ENCODE measurements at places on chromosomes 2 and 18.

DNA sequence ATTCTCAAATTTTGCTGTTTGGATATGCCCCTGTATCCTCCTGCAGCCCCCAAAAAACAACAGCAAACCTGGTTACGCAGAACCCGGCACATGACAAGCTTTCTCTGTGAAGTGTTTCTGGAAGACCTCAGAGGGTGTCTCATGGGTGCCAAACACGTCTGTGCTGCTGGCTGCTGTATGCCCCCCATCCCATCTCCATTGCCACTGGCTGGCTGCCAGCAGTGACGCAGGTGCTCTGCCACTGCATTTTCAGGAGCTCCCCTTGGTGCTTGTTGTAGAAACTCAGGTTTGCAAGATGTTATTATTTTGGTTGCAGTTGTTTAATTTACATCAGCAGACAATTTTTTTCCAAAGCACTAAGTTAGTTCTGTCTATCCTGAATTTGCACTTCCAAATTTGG lies 166.4 kb upstream of the FANCL start:
- DNase-seq, result no peak

DNA sequence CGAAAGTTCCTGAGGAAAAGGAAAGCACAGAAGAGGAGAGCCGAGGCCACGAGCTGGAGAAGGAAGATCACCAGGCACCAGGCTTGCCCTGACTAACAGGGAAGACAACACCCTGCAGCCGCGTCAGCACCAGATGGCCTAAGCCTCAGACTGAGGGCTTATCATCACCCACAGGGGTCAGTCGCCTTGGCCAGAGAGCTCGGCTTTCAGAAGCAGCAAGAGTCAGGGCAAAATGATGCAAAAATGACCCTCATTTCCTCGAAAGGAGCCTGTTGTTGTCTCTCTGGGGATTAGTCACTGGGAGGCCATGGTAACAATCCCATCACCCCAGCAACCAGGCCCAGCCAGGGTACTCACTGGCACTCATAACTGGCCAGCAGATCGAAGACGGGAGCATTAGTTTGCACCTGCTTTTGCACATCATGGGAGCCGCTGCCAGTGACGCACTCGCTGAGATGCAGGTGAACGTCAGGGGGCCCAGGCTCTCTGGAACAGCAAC lies 42.7 kb upstream of the ZFP36L2 start:
- no peak for DNase-seq

GRCh38 chr2:25397777-25398176 lies 56.1 kb upstream of the DNMT3A start:
- peak; percentile 73 for DNase-seq

GRCh38 chr2:200600549-200601225 lies 14.9 kb downstream of the AOX1 start:
- no peak for DNase-seq

DNA sequence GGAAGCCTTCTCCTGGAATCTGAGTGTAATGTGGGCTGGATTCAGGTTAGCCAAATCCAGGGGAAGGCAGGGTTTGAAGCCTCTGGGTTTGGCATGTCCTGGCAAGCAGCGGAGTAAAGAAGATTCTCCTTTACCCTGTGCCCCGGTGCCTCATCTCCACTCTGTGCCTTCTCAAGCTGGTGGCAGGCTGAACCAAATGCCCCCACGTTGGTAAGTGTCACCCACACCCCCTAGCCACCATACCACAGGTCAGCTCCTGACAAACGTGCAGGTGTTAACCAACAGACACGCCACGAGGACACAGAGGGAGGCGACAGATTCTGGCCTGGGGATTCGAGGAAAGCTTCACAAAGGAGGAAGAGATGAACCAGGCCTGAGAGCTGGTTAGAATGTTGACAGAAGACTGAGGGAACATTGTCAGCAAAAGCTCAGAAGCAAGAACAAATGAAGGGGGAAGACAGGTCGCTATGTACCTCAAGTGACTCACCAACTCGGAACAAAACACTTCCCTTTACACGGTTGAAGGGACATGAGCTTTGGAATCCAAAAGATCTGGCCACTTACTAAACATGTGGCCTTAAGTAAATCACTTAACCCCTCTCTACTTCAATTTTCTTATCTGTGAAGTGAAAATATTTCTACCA lies 85.2 kb upstream of the LCLAT1 start:
- DNase-seq, result no peak

DNA sequence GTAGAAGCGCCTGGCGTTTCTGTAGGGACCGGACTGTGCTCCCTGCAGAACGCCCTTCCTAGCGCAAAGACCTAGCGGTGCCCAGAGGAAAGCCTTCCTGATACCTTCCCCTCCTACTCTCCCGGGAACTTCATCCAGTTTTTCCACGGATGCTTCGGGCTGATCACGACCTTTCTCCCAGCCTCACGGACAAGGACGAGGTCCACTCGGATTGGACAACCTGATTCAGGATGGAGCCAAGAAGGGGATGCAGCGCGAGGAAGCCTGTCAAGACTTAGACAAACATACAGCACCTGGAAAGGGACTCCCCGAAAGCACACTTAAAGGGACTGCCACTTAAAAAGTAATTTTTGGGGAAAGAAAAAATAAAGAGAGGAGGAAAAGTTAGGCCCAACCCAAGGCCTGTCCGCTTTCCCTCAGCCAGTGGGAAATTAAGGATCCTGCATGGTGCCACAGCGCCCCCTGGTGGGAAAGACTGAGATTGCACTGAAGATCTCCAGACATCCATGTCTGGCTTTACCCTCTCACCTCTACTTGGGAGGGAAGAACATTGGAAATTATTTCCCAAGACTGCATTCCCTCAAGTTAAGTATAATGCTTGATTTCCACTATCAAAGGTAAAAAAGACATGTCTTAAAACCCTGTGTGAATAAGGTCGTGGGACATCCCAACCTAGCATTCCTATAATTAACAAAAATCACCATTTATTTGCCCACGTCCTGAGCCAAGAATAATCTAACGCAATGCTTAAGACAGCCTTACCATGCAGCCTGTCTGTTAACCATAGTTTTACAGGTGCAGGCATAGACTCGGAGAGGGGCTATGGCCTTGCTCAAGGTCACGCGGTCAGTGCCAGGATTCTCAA lies 13.4 kb upstream of the COPS8 start:
- DNase-seq, result no peak

- DNase-seq, result no peak
Measured at GRCh38 chr18:55139836-55140235, 180.6 kb upstream of the CCDC68 start.

- no peak for DNase-seq
Measured at GRCh38 chr2:222959358-222959757, 92.6 kb upstream of the KCNE4 start.

DNA sequence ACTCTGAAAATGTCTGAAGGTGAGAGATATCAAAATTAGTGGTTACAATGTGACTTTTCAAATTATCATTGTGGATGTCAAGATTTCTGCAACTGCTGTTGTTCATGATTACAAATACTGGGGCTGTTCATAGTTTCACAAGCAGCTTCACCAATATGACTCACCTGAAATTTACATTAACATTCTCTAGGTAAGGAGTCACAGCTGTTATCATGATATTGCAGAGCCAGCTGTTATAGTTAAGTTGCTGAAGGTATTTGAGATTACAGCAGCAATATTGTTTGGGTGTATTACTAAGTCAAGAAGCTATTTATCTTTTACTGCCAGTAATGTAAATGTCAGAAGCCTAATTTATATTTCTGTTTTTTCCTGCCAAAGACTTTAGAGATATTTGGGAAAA lies 140.0 kb downstream of the MC4R start:
- no peak for DNase-seq

GRCh38 chr2:129935118-129935517 lies 44.3 kb upstream of the RAB6C start:
- DNase-seq, result no peak

DNA sequence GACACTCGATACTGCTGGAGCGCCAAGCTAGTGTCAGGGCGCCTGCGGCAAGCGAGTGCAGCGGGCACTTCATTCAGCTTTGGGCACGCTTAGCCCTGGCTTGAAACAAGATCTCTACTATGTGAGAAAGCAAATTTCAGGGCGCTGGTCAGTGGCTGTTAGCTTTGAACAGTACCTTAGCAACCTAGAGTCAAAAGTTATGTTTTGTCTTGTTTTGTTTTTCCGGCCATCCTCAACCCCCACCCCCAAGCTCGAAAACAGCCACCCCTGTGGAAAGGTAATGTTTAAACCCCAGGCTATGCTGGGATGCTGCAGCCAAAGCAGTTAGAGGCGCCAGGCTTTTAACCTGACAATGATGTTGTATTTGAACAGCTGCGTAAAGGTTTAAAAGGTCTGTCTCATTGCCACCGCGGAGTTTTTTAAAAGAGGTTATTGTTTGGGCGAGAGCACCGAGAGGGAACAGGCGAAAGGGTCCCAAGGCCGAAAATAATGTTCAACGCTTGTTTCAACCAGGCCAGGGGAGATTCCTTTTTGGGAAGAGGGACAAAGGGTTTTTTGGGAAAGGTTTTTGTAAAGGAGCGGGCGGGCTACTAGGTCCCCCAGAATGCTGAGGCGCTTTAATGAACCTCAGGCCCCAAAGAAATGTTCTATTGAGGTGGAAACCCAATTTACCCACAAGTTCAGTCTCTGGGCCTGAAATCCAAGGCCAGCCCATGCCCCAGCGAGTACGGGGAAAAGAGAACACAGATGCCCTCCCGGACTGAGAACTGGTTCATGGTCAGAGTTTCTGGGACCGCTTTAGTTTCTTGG lies 2.3 kb upstream of the HOXD10 start:
- no peak for DNase-seq

DNA sequence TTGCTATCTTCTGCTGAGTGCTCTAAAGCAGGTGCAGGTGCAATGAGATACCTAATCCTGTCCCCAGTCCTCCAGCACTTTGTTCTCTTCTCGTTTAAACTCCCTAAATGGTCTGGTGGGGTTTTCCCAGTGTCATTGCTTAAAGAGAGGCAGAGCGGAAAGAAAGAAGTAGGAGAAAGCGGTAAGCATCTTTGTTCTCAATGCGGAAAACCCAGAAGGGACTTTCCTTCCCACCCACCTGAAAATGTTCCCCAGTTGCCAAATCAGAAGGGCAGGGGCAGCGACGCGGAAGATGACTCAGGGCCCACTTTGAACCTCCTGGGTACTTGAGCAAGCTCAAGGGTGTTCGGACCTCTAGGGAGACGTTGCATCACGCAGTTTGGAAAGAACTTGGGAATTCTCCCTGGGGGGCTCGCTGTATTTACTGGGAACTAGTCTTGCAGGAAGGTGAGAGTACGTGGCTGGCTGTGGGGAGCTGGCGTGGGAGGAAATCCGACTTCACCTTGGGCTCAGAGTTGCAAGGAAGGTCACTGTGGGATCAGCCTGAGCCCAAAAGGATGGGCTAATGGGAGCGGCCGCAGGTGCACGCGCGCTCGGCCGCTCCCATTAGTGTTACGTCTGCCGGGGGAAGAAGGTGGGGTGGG lies 589 bp upstream of the SGPP2 start:
- DNase-seq, result no peak

- no peak for DNase-seq
Measured at GRCh38 chr2:85537600-85538506, 1.1 kb upstream of the MAT2A start.

- DNase-seq, result no peak
Measured at GRCh38 chr18:23929362-23929930, 85.1 kb upstream of the TTC39C start.

- no peak for DNase-seq
Measured at GRCh38 chr2:151260573-151261230, 961 bp downstream of the RBM43 start.

- no peak for DNase-seq
Measured at GRCh38 chr18:76234676-76235060, 260.4 kb downstream of the ZNF516 start.

DNA sequence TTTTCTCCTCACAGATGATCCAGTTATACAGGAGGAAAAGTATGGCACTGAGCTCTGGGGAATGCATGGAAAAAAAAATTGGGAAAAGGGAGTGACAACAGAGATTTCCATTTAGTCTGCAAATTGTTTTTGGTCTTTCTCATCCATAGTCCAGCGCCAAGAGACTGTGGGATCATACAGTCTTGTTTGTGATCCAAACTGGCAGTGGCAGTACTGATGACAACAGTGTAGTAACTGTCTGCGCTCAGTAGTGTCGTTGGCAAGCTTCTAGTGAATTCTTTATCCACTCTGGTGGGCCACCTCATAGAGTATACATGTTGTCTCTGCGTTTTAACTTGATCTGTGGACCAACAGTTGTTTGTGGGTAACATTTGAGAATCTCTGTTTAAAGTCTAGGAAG lies 37.9 kb downstream of the GALNT1 start:
- no peak for DNase-seq

DNA sequence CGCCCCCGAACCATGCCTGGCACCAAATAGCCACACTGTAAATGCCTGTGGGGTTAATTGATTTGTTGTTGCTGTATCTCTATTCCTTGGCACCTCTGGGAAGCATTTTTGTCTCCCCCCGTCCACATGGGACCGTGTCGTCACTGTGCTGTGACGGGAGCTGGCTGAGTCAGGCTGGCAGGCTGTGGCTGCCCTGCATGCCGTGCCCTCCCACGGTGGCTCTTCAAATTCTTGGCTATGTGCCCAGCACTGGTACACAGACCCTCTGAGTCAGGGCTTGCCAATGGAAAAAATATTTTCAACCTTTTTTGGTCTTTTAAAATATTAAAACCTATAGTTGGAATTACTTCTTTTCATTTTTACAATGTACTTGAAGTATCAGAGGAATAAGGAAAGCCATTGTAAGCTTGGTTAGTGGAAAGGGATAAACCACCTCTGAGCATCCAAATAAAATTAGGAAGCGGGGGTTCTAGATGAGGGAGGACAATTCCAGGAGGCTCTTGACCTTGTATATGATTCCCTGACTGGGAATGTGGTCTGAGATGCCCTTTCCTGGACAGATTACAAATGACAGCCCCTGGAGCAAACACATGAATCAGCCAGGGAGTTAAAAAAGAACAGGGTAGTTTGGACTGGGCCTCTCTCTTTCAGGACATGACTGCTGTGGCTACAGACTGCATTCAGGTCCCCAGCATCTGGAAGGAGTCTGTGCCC lies 59.4 kb downstream of the DGKD start:
- DNase-seq, result no peak

DNA sequence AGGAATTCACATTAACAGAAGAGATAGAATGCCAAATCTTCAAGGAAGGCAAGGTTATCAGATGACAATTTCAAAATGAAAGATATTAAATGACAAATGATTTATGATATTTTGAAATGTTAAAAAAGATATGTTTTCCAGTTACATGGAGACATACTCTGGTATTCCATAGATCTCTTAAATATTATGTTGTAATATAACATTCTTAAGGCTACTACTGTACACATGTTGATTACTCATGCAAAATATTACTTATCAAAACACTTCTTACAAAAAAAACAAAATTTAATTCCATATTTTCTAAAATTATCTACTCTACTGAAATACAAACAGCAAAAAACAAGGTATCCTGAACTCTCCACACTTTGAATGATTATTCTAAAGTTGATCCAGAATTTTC lies 22.9 kb downstream of the RTTN start:
- no peak for DNase-seq

GRCh38 chr2:8602809-8603208 lies 79.0 kb upstream of the ID2 start:
- DNase-seq, result no peak

DNA sequence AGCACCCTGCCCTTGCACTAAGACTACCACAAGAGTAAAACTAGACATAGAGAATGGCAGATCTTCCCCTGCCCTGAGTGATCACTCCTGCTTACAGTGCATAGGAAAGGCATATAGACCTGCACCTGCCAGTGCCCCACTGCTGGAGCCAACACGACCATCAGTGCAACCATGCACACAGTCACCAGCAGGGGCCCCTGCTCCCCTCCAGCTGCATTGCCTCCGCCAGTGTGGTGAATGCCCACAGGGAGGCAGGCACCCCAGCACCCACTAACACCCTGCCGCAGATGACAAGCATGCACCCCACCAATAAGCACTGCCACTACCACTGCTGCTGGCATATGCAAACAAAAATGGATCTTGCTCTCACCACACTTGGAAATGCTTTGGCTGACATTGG lies 478.8 kb downstream of the ADCYAP1 start:
- no peak for DNase-seq
